ENCODE measurements at places on chromosomes 11 and 22. TPM values are rescaled to one million over a fixed set of nuclear protein-coding genes. Genes with fewer than 3 reads are reported as not detected.

- no peak for DNase-seq
Measured at GRCh38 chr11:60933416-60934123, 9.3 kb downstream of the TMEM132A start.

- no peak for DNase-seq
Measured at GRCh38 chr11:8671193-8671612, 11.3 kb downstream of the TRIM66 start.

Gene OR52N4
- 0.50 TPM for total RNA-seq

Gene CLTCL1
- total RNA-seq = 0.52 TPM

DNA sequence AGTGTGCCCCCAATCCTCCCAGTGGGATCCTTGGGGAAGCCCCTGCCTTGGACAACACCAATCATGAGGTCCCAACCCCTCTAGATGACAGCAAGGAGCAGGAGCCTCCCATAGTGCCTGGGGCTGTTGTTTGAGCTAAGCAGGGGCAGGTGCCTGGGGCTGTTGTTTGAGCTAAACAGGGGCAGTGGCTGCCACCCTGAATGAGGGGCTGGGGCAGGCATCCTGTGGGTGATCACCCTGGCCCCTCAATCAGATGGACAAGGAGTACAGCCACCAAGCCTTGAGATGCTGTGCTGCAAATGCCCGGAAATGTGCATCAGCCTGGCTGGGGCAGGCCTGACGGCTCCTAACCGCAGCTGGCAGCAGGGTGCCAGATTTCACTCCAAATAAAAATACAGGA is 66.7 kb downstream of the MYEOV start:
- DNase-seq = no peak

Gene LRRC56
- 2.4 TPM for total RNA-seq

- DNase-seq = no peak
Measured at GRCh38 chr11:40227730-40228129, 1231.7 kb downstream of the LRRC4C start.

Gene PRAME
- total RNA-seq = not detected

- DNase-seq = no peak
Measured at GRCh38 chr11:34274712-34275398, 83.0 kb downstream of the ABTB2 start.

- DNase-seq = no peak
Measured at GRCh38 chr11:123570939-123571580, 83.4 kb downstream of the SCN3B start.

Gene SPA17
- total RNA-seq = not detected

DNA sequence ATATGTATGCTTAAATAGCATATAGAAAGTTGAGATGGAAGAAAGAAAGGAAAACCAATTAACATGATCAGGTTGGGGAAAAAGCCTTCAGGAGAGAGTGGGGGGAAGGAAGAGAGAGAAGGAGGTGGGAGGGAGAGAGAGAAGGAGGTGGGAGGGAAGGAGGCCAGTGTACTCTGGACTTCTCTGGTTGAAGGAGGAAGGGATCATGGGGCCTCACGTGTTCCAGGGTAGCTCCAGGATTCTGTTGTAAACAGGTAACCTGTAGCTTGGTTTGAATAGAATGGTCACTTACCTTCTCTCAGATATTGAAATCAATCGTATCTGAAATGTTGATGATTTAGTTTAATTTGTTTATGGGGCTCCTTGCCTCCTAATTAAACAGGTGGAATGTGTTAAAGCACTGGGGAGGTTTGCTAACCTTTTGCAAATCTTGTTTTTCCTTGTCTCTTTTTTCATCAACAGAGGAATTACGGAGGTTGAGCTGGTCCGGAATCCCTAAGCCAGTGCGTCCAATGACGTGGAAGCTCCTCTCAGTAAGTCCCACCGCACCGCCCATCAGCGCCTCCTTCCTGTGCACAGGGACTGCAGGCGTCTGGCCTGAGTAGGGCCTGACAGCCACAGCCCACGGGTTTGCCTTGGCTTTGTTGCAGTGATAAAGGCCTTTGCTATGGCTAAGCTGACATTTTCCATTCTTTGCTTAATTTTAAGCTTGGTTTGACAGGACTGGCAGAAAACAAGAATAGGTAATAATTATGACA is 115.9 kb downstream of the TBC1D22A start:
- no peak for DNase-seq

DNA sequence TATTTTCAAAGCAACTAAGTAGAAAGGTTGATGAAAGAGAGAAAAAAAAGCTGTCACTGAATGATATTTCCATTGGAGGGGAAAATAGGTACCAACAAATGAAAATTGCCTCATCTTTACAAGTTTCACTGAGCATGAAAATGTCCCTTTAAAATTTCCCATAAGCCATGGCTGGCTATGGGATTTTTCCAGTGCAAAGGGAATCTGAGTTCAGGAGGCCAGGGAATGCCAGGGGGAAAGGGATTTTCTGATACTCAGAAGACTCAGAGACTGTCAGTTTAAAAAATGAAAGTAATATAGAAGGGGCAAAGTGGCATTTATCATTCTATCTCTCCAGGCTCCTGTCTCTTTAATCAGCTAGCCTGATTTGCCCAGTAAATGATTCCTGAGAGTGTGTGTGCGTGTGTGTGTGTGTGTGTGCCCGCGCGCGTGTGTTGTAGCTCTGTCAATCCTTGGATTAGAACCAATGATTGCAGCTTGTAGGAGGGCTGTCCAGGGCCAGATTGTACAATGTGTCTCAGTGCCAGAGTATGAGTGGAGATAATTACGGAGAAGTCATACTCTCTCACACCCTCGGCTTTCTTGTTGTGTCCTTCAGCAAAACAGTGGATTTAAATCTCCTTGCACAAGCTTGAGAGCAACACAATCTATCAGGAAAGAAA is at the start of gene NTM:
NTM (plus strand) TSS at position 526 of the 662 bp plus-strand sequence.
- DNase-seq = no peak

- DNase-seq = no peak
Measured at GRCh38 chr22:41842996-41843970, 10.4 kb downstream of the SREBF2 start.

Gene KRTAP5-2
- not detected for total RNA-seq

DNA sequence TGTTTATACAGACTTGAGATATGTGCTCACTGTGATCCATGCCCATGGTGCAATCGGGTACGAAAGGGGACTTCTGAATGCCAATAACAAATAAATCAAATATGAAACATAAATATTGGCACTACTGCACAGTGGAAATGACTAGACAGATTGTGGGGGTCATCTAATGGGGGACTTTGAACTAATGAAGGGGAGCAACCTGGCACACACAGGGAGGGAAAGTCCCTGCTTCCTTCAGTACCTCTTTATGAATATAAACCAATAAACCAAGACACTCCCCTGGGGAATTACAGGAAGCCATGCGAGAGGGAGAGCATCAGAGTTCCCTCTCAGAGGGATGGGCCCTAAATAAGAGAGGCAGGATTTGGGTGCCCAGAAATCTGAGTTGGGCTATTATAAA is 21.1 kb downstream of the MIF start:
- DNase-seq = no peak

DNA sequence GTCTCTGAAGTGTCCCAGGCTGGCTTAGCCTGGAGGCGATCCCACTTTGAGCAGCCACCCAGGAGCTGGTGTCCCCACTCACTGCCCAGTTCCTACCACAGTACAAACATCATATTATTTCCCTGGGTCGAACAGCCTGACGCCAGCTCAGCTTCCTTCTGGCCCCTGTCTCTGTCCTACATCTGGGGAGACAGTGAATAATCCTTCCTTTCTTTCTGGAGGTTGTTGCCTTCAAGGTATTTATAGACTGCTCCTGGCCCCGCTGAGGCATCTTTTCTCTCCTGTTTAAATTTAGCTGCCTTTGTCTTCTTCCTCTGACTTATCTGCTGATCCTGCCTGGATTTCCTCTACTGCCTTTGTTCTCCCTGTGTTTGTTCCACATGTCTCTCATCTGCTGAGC is 56.8 kb upstream of the LRRC55 start:
- DNase-seq = no peak

DNA sequence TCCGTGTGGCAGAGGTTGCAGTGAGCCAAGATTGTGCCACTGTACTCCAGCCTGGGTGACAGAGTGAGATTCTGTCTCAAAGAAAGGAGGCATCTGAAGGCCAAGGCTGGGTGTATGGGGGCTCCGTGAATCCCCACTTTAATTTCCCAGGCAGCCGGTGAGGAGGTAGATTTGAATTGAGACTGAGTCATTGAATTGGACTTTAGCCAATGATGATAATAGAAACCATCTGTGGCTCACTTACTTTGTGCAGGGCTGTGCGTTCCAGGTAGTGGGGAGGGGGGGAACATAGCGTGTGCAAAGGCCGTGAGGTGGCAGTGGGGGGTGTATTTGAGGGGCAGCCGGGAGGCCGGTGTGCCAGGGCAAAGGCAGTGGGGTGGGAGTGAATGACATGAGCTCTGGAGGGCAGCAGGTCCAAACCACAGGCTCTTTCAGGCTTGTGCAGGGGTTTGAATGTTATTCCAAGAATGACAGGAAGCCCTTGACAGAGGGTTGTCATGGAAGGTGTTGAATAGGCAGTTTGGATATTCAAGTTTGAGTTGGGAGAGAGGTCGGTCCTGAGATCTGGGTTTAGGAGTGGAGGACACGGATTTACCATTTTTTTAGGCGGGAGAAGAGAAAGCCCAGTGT is 6.1 kb downstream of the ARHGAP8 start:
- DNase-seq = no peak

DNA sequence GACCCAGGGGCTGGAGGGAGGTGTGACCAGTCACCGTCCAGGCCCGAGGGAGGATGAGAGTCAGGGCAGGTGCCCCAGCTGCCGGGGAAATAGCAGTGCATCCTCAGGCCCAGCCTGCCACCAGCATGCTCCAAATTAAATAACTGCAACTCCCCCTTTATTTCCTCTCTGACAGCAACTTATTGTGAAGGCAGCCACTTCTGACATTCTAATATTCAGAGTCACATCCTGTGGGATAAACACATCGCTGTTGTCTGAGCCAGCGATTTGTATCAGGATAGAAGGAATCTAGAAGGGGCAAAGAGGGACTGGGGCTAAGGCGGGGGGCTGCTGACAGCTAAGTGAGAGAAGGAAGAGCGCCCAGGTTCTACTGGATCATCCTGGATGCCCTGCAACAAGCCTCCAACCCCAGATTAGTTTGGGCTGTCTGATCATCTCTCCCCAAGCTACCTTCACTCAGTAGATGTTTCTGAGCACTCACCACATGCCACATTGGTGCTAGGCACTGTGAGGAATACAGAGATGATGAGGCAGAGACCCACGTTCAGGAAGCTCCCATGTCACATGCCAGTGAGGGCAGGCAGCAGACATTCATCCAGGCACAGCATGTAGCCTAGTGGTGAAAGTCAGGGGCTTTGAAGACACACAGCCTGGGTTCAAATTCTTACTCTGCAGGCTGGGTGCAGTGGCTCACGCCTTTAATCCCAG is 214.1 kb downstream of the BUD13 start:
- no peak for DNase-seq

DNA sequence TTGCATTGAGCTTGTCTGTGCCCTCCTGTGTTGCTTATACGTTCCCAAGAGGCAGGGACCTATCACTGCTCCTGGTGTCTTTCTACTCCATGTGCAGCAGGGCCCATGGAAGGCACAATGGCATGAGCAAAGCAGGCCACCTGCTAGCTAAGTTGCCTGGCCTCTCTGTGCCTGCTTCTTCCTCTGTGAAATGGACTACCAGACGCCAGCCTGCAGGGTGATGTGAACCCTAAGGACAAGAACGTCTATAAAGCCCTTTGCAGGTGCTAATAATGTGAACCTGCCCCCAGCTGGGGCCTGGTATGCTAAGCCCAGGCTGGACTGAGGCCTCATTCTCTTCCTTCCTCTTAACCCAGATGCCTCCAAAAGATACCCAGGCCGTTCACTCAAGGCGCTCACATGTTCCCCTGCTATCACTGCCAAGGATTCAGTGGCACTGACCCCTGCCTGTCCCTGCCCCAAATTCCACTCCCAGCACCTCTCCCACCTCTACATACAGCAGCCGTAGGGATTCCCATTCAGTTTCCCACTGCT is 4.0 kb downstream of the GUCD1 start:
- DNase-seq = no peak

GRCh38 chr11:129939510-129939909 is 44.1 kb upstream of the NFRKB start:
- DNase-seq = no peak

GRCh38 chr11:103608566-103608965 is 427.9 kb upstream of the DDI1 start:
- no peak for DNase-seq

- peak; percentile 26 for DNase-seq
Measured at GRCh38 chr11:66070604-66071380, 720 bp downstream of the PACS1 start.

GRCh38 chr11:67030976-67031375 is 8.0 kb downstream of the SYT12 start:
- no peak for DNase-seq

Gene MFRP
- total RNA-seq = not detected

Gene MMP11
- 2.4 TPM for total RNA-seq

Gene SCO2
- 5.6 TPM for total RNA-seq

GRCh38 chr22:46467006-46467405 is 70.4 kb downstream of the CELSR1 start:
- no peak for DNase-seq

DNA sequence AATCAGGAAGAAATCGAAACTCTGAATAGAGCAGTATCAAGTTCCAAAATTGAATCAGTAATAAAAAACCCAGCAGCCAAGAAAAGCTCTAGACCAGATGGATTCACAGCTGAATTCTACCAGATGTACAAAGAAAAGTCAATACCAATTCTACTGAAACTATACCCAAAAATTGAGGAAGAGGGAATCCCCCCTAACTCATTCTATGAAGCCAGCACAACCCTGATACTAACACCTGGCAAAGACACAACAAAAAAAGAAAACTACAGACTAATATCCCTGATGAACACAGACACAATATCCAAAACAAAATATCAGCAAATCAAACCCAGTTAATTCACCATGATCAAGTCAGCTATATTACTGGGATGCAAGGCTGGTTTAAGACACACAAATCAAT is 97.7 kb downstream of the ZC3H12C start:
- DNase-seq = no peak

- no peak for DNase-seq
Measured at GRCh38 chr11:70733327-70734325, 335.3 kb downstream of the CTTN start.
